ENCODE measurements at places on chromosomes 4 and X. TPM values are rescaled to one million over a fixed set of nuclear protein-coding genes. Genes with fewer than 3 reads are reported as not detected.

DNA sequence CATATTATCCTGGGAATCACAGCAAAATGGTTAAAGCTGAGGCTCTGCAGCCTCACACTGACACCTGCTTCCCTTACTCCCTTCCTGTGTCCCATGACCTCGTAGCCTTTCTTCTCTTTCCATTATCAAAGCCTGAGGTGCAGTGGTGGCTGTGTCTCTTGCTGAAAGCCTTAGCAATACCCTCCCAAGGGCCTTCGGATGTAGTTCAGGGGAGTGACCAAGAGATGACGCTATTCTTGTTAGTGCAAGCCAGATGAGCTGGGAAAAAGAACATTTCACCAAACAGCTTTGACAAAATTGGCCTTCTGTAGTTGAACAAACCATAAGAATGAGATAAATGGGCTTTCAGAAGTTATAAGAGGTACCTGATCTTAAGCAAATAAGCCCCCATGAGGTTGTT is 31.6 kb downstream of the SMIM10L2A start:
- no peak for DNase-seq
- H3K4me1 ChIP-seq, result no peaks in the 10 kb centered on the region

Gene SPANXD
- not detected for total RNA-seq

Gene DBET
- total RNA-seq, result not detected

Gene DUSP21
- not detected for total RNA-seq

- no peaks in the 10 kb centered on the region for H3K27me3 ChIP-seq
- no peak overlapping the region for H3K4me3 ChIP-seq
- peak overlapping the region; percentile 89 for H3K27ac ChIP-seq
- peaks cover 3% of the 10 kb centered on the region for H3K36me3 ChIP-seq
These were observed 535.5 kb downstream of the MID1IP1 start for GRCh38 chrX:39336671-39337311.

DNA sequence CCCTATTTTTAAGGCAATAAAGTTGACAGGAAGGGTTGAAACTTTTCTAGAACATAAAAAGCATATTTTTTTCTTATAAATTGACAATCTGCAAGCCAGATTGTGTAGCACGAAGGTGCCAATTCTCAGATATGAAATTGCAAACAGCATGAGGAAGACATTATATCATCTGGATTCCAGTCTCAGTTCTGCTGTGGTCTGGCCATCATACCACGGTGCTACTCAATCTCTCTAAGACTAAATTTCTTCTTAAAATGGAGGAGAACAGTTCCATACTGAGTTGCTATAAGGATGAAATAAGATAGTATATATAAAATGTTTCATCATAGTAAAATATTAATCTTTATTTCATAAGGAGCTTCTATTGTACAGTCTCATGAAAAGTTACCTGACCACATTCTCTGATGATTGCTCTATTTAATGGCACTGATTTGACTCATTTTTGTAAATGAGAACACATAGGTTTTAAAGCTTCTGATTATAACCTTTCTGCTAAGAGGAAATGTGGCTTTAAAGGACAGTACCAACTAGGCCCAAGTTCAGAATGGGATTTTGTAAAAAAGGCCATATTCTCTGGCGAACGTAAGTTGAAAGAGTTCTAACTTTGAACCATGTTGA is 127.9 kb downstream of the SHROOM3 start:
- no peaks in the 10 kb centered on the region for H3K27me3 ChIP-seq
- no peak overlapping the region for H3K27ac ChIP-seq
- DNase-seq, result no peak
- no peaks in the 10 kb centered on the region for H3K36me3 ChIP-seq
- H3K4me1 ChIP-seq, result peaks cover 11% of the 10 kb centered on the region

Gene HSD17B11
- 14.9 TPM for total RNA-seq

- no peaks in the 10 kb centered on the region for H3K27me3 ChIP-seq
- no peak overlapping the region for H3K27ac ChIP-seq
- no peak for DNase-seq
- H3K36me3 ChIP-seq, result peaks cover 18% of the 10 kb centered on the region
- no peaks in the 10 kb centered on the region for H3K4me1 ChIP-seq
These were observed 113.8 kb upstream of the PUDP start for GRCh38 chrX:7261672-7262332.

GRCh38 chr4:169649545-169650226 is 29.3 kb downstream of the CLCN3 start:
- no peak for DNase-seq
- H3K4me3 ChIP-seq, result no peak overlapping the region
- no peak overlapping the region for H3K27ac ChIP-seq
- H3K27me3 ChIP-seq, result no peaks in the 10 kb centered on the region
- H3K36me3 ChIP-seq, result peaks cover 12% of the 10 kb centered on the region

- no peak for DNase-seq
- no peak overlapping the region for H3K4me3 ChIP-seq
- peaks cover 50% of the 10 kb centered on the region for H3K27me3 ChIP-seq
- no peak overlapping the region for H3K27ac ChIP-seq
- no peaks in the 10 kb centered on the region for H3K36me3 ChIP-seq
- H3K4me1 ChIP-seq, result no peaks in the 10 kb centered on the region
These were observed 6.3 kb downstream of the SFRP2 start for GRCh38 chr4:153782581-153782980.

Gene SULT1E1
- total RNA-seq, result not detected

GRCh38 chr4:10240691-10241090 is 124.1 kb upstream of the WDR1 start:
- H3K4me3 ChIP-seq, result no peak overlapping the region
- no peaks in the 10 kb centered on the region for H3K4me1 ChIP-seq
- no peak for DNase-seq
- no peaks in the 10 kb centered on the region for H3K36me3 ChIP-seq
- H3K27ac ChIP-seq, result no peak overlapping the region

Gene ERVMER34-1
- total RNA-seq, result 0.14 TPM

Gene PHEX
- total RNA-seq, result 3.7 TPM

GRCh38 chrX:78796916-78797315 is 49.4 kb downstream of the LPAR4 start:
- H3K4me3 ChIP-seq, result no peak overlapping the region
- H3K36me3 ChIP-seq, result peaks cover 3% of the 10 kb centered on the region
- H3K27ac ChIP-seq, result no peak overlapping the region
- no peaks in the 10 kb centered on the region for H3K27me3 ChIP-seq
- DNase-seq, result no peak

DNA sequence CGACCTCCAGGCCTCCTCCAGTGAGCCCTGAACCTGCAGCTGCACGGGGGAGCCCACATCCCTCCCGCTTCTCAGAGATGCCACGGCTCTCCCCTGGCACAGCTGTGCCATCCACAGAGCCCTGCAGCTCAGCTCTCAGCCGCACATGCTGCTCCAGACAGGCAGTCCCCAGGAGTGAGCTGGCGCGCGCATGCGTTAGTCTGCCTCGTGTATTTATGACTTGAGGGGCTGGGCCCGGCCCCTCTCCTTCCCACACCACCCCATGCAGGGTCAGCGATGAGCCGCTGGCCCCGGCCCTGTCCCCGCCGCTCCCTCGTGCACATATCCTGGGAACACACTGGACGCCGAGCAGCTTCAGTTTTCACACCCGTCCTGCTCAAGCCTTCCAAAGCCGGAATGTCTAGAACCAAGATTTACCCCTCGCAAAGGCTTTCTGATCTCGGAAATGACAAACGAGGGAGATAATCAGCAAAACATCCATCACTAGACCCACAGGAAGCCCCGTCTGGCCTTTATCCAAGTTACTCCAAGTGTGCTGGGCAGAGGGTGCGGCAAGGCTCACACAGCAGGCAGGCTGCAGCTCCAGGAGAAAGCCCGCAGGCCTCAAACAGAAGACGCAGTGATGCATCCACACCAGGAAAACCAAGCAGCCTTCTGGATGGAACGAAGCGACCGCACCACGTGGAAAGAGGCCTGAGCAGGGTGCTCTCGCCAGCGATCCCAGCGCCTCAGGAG is 24.3 kb downstream of the GAK start:
- no peak overlapping the region for H3K27ac ChIP-seq
- no peaks in the 10 kb centered on the region for H3K27me3 ChIP-seq
- H3K4me3 ChIP-seq, result no peak overlapping the region
- H3K36me3 ChIP-seq, result peaks cover 22% of the 10 kb centered on the region
- DNase-seq, result no peak

Gene CLNK
- total RNA-seq, result not detected

- H3K4me1 ChIP-seq, result no peaks in the 10 kb centered on the region
- no peak overlapping the region for H3K27ac ChIP-seq
- H3K27me3 ChIP-seq, result no peaks in the 10 kb centered on the region
- H3K36me3 ChIP-seq, result no peaks in the 10 kb centered on the region
- DNase-seq, result no peak
These were observed 853.4 kb downstream of the STIM2 start for GRCh38 chr4:27714073-27714472.

DNA sequence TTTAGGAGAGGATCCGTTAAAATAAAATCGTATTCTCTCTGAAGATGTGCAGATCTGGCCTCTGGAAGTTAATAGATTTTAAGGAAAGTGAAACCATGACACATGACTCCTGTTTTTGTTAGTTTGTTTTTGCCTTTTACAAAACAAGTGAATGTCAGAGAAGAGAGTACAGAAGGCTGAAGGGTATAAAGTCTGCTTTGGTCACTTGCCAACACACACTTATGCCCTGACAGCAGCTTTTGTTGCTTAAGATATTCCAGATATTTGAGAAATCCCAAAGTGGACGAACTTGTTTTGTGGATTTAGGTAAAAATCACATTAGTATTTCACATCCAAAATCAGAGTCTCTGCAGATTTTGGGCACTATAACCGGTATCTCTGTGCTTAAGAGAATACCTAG is 192.4 kb upstream of the RASGEF1B start:
- H3K4me1 ChIP-seq, result peaks cover 12% of the 10 kb centered on the region
- H3K27me3 ChIP-seq, result no peaks in the 10 kb centered on the region
- DNase-seq, result no peak
- no peaks in the 10 kb centered on the region for H3K36me3 ChIP-seq

Gene COL25A1
- total RNA-seq, result not detected

Gene G3BP2
- 137 TPM for total RNA-seq
